ENCODE measurements at places on chromosomes 4 and X. TPM values are rescaled to one million over a fixed set of nuclear protein-coding genes. Genes with fewer than 3 reads are reported as not detected.

The CT45A3 gene
- total RNA-seq, result not detected

The RASGEF1B gene
- total RNA-seq, result 34.9 TPM

- H3K4me1 ChIP-seq, result peaks cover 39% of the 10 kb centered on the region
- no peaks in the 10 kb centered on the region for H3K36me3 ChIP-seq
- H3K4me3 ChIP-seq, result no peak overlapping the region
Measured at GRCh38 chr4:80198441-80198837, 1.1 kb downstream of the PRDM8 start.

The IL15 gene
- 21.9 TPM for total RNA-seq

The MAGEA9B gene
- total RNA-seq, result not detected

The DDX53 gene
- total RNA-seq, result not detected

DNA sequence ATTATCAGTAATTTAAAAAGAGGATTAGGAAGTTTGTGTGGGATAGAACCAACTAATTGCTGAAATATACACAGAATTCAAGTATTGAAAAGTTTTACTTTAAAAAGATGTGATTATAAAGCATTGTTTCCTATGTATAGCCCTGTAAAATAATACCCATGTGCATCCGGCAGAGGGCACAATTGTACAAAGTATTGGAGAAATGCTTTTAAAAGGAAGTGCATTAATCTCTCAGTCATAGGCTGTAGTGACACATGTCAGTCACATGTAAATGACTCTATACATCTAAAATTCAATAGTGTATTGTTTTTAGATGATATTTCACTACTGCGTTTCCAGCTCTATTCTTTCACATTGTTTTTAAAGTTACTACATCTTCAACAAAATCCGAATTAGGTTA, 9.7 kb upstream of the GEMIN8 start:
- H3K4me1 ChIP-seq, result no peaks in the 10 kb centered on the region
- DNase-seq, result no peak
- no peak overlapping the region for H3K27ac ChIP-seq
- H3K4me3 ChIP-seq, result no peak overlapping the region
- no peaks in the 10 kb centered on the region for H3K27me3 ChIP-seq

DNA sequence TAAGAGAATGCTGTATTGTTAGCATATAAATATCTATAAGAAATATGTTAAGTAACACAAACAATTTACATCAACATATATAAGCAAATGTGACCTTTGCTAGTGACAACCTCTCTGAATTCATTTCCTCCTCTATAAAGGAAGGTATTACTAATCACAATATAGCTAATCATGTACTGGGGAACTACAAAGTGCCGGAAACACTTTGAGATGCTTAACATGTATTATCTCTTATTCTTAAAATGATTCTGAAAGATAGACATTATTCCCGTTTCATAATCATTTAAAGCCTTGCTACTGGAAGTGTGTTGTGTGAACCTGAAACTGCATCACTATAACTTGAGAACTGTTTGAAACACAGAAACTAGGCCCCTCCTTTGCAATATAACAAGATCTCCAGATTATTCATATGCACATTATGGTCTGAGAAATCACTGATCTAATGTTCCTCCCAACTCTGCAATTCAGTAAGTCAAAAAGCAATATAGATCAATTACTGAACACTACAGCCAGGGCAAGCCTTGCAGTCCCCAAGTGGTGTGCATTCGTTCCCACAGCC, 54.0 kb downstream of the KLHL8 start:
- H3K4me1 ChIP-seq, result no peaks in the 10 kb centered on the region
- no peaks in the 10 kb centered on the region for H3K27me3 ChIP-seq
- H3K36me3 ChIP-seq, result peaks cover 33% of the 10 kb centered on the region

- no peaks in the 10 kb centered on the region for H3K27me3 ChIP-seq
- peak overlapping the region; percentile 15 for H3K4me3 ChIP-seq
- H3K4me1 ChIP-seq, result no peaks in the 10 kb centered on the region
- no peak for DNase-seq
- no peaks in the 10 kb centered on the region for H3K36me3 ChIP-seq
- peak overlapping the region; percentile 58 for H3K27ac ChIP-seq
Measured at GRCh38 chrX:33726281-33727160, 405.6 kb downstream of the FAM47A start.

The HSFX3 gene
- total RNA-seq, result not detected

DNA sequence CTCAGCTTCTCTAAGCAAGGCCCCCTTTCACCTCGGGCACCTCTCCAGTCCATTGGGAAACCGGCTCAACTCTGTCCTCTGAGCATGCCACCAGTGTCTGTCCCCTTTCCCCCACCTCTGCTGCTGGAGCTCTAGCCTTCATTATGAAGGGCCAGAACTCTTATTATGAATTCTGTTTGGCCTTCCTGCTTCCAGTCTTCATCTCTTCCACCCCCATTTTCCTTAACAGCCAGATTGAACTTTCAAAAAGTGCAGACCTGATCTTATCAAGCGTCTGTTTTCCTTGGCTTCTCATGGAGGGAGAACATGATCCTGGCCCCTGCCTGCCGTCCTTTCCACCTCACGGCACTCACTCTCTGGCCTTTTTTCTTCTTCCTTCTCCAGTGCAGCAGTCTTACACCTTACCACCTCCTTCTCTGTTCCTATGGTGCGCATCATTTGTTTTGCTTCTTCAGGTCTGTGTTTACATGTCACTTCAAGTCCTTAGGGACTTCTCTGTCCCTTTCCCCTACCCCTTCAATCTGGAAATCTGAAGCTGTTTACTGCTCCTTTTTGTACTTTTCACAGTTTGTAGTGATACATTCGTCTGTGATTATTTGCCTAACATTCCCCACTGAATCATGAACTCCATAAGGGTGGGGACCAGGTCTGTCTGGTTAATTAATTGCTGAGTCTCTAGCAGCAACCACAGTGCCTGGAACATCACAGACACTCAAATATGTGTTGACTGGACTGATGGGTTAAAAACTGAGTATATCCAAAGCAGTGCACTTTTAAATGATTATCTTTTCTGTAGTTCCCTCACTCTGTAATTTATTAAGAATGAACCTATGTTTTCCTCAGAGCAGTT, 55.8 kb downstream of the FNIP2 start:
- no peak overlapping the region for H3K4me3 ChIP-seq
- no peaks in the 10 kb centered on the region for H3K36me3 ChIP-seq
- peaks cover 3% of the 10 kb centered on the region for H3K27me3 ChIP-seq

The HDAC6 gene
- 82.9 TPM for total RNA-seq

GRCh38 chr4:156132196-156132595, 178.5 kb upstream of the CTSO start:
- DNase-seq, result no peak
- no peaks in the 10 kb centered on the region for H3K36me3 ChIP-seq
- no peaks in the 10 kb centered on the region for H3K27me3 ChIP-seq

DNA sequence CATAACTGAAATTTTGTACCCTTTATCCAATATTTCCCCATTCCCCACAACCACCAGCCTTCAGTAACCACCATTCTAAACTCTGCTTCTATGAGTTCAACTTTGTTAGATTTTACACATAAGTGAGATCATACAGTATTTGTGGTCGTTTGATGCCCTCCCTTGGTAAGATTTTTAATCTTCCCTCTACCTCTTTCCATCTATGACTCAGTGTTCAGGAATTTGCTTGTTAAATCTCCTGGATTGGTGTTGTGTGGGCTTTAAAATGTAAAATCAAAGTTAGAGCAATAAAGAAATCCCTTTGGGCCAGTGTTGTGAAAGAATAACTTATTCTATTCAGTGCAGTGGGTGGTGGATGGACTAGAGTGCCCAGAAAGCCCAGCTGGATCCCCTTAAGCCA, 37.4 kb downstream of the SLC16A2 start:
- H3K4me3 ChIP-seq, result no peak overlapping the region
- no peaks in the 10 kb centered on the region for H3K36me3 ChIP-seq
- no peak overlapping the region for H3K27ac ChIP-seq
- H3K4me1 ChIP-seq, result no peaks in the 10 kb centered on the region
- no peaks in the 10 kb centered on the region for H3K27me3 ChIP-seq
- DNase-seq, result no peak

The SLC10A4 gene
- total RNA-seq, result not detected

GRCh38 chr4:39682138-39682537, 15.8 kb upstream of the UBE2K start:
- no peaks in the 10 kb centered on the region for H3K36me3 ChIP-seq
- H3K4me1 ChIP-seq, result peaks cover 16% of the 10 kb centered on the region
- no peaks in the 10 kb centered on the region for H3K27me3 ChIP-seq
- no peak overlapping the region for H3K4me3 ChIP-seq

- no peaks in the 10 kb centered on the region for H3K36me3 ChIP-seq
- H3K4me3 ChIP-seq, result peak overlapping the region; percentile 80
- H3K27ac ChIP-seq, result no peak overlapping the region
- DNase-seq, result no peak
Measured at GRCh38 chr4:107988763-107989035, 990 bp upstream of the HADH start.

The ACOX3 gene
- total RNA-seq, result 24.3 TPM

The ESX1 gene
- not detected for total RNA-seq

DNA sequence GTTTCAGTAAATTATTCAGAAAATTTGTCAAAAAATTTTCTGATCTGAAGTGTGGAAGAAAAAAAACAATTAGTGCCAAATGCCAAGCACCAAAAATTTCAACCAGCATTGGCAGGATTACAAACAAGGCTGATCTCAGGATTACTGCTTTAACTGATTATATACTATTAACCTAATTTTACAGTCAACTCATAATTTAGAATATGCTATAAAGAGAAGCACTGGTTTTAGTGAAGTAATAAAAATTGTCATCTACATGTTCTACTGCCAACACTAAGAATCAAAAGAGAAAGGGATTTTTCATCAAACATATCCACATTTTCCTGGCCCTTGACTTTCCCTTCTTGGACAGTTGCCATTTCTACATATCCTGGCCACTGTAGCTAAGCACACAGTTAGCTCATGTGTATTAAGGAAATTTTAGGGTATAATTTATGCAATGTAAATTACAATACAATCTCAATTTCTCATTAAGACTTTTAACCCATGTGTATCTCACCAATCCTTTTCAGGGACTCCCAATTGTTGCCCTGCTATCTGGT, 33.8 kb downstream of the THOC2 start:
- H3K27me3 ChIP-seq, result no peaks in the 10 kb centered on the region
- no peak overlapping the region for H3K4me3 ChIP-seq
- no peaks in the 10 kb centered on the region for H3K36me3 ChIP-seq
- H3K4me1 ChIP-seq, result no peaks in the 10 kb centered on the region
- H3K27ac ChIP-seq, result no peak overlapping the region

The GPR78 gene
- total RNA-seq, result 0.16 TPM

DNA sequence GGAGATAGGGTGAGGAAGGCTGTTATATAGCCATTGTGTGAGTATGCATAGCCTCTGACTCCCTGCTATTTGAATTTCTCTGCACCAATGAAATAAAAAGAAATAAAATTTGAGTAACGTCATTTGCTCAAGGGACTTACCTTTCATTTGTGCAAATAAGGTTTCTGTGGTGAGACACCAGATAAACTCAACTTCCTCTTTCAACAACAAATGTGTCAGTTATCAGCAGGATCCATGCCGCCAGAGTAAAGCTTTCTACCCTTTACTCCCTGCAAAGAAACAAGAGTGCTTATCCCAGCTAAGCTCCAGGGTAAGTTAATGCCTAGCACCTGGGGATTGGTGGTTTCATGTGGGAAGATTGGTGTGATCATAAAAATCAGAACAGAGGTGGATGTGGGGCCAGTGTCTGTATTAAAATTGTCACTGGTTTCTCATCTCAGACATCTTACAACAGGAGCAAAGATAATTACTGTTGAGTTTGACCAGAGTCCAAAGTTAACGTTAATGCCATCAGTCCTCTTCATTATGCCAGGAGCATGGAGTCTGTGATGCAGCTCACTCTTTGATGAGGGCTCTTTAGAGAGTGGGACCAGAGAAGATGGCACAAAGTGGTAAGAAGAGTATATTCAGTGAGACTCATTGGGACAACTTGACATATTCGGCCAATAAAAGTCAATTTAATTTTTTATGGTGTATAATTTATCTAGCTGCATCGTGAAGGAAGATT, at the start of gene P2RY10:
TSS of gene P2RY10 (plus strand) at position 206 of the 727 bp plus-strand sequence. CDS start 15,130 bp downstream, outside the sequence.
- no peak for DNase-seq
- H3K27ac ChIP-seq, result peak within 1 kb of the TSS; percentile 76
- H3K36me3 ChIP-seq, result no peaks in the 10 kb centered on the region
- H3K4me1 ChIP-seq, result peaks cover under 1% of the 10 kb centered on the region
- H3K27me3 ChIP-seq, result no peaks in the 10 kb centered on the region

DNA sequence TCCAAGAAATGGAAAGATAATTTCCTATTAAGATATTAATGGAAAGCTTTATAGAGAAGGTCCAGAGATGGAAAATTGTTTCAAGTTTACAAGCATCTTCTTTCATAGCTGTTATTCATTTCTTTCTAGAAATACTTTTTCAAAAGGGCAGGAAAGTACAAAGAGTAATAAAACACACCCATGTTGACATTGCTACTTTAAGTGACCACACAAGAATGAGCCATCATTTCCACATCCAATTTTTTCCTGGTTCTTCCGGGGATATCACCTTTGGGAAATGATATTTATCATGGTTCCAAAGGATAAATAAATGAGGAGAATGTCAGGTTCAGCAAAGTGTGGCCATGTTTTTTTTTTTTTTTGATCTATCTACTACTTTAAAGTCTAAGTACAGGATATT, 4.5 kb downstream of the GLRA2 start:
- H3K4me1 ChIP-seq, result no peaks in the 10 kb centered on the region
- H3K27ac ChIP-seq, result no peak overlapping the region
- no peaks in the 10 kb centered on the region for H3K36me3 ChIP-seq
- DNase-seq, result no peak
- peaks cover 14% of the 10 kb centered on the region for H3K27me3 ChIP-seq
- no peak overlapping the region for H3K4me3 ChIP-seq

GRCh38 chr4:161252520-161253141, 911.2 kb downstream of the FSTL5 start:
- no peaks in the 10 kb centered on the region for H3K36me3 ChIP-seq
- H3K4me3 ChIP-seq, result no peak overlapping the region
- no peaks in the 10 kb centered on the region for H3K27me3 ChIP-seq
- DNase-seq, result no peak
- H3K4me1 ChIP-seq, result no peaks in the 10 kb centered on the region

DNA sequence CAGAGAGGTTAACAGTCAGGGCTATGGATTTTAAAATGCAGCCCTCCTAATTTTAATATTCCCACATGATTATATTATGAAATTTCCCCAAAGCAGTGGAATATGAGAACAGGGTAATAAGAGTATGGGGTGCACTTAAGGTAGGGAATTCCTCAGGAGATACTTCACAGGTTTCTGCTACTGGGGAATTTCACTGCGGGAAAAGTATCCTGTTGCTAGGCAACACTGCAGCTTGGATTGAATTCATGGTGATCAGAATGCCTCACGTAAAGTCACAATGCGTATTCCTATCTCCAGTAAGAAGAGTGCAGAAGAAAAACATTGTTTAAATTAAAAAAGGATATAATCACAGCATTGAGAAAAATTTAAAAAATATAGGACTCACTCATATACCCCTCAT, 398.1 kb upstream of the RPS6KA3 start:
- no peak overlapping the region for H3K4me3 ChIP-seq
- no peaks in the 10 kb centered on the region for H3K27me3 ChIP-seq
- H3K27ac ChIP-seq, result no peak overlapping the region
- H3K4me1 ChIP-seq, result no peaks in the 10 kb centered on the region

- no peaks in the 10 kb centered on the region for H3K36me3 ChIP-seq
- H3K27ac ChIP-seq, result no peak overlapping the region
- no peak for DNase-seq
- H3K27me3 ChIP-seq, result no peaks in the 10 kb centered on the region
- no peaks in the 10 kb centered on the region for H3K4me1 ChIP-seq
- H3K4me3 ChIP-seq, result no peak overlapping the region
Measured at GRCh38 chrX:40227125-40227524, 129.4 kb upstream of the BCOR start.

- no peak within 1 kb of the TSS for H3K27ac ChIP-seq
- peaks cover 6% of the 10 kb centered on the region for H3K27me3 ChIP-seq
- DNase-seq, result peak; percentile 77
Measured at GRCh38 chrX:120310861-120311726, at the start of gene TMEM255A. TMEM255A (minus strand) TSS chrX:120311461; CDS start chrX:120311309, 152 bp downstream.

The PITX2 gene
- total RNA-seq, result not detected

The PDLIM3 gene
- total RNA-seq, result 67.5 TPM

The SHROOM4 gene
- total RNA-seq, result 2.6 TPM

The CSAG3 gene
- total RNA-seq, result not detected

The CHIC1 gene
- total RNA-seq, result 14.5 TPM

Measured in spleen (tissue), 13 donors.